ENCODE measurements at places on chromosomes 2 and 18.

- DNase-seq = no peak
Observed at GRCh38 chr18:78611869-78612268, 367.7 kb upstream of the SALL3 start.

DNA sequence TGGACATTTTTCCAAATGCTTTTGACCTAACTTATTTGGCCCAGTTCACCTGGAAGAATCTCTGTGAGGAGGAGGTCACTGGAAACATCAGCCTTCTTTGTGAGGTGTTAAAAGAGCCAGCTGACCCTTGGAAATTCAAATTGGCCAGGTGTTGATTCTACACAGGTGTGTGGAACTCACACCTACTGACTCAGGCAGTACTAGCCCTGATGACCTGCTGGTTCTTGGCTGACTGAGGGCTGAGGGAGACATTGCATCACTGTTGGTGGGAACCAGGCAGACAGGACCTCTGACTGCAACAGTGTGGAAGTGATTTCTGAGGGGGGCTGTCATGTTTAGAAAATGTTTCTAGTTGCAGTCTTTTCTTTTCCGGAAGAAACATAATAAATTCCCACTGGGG, 242.2 kb upstream of the LRRTM1 start:
- no peak for DNase-seq

- no peak for DNase-seq
Observed at GRCh38 chr2:141508806-141509595, 621.8 kb downstream of the LRP1B start.

GRCh38 chr2:141508086-141508752, 622.6 kb downstream of the LRP1B start:
- no peak for DNase-seq

DNA sequence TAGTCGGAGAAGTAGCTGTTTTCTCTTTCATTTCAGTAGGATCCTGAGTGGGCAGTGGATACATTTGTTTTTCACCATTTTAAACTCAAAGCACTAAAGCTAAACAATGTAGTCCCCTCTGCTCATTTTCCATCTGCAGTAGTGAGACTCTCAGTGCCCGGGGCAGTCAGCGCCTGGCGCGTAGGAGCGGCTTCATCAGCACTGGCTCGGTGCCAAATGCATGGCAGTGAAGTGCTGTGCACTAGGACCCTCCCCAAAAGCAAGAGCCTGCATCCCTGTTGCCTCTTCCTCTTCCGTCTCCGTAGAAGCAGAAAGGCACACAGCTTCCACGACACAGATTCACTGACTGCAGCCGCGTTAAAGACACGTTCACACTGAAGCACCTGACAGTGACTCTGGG, 19.0 kb upstream of the ESPNL start:
- DNase-seq = no peak

DNA sequence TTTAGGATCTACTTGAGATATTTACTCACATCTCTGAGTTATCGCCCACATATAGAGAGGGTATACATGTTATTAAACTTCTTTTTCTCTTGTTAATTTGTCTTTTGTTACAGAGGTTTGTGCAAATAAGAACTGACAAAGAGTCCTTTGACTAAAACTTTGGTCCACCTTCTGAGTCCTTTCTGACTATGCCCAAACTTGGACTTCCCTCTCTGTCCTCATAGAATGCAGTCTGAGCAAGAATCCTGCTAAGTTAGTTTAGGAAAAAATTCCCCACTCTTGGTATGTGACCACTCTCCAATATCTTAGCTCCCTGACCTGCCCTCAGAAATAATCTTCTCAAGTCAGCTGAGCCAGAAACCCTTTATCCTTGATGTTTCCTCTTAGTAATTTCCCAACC, 257.5 kb upstream of the REG3G start:
- DNase-seq = no peak

DNA sequence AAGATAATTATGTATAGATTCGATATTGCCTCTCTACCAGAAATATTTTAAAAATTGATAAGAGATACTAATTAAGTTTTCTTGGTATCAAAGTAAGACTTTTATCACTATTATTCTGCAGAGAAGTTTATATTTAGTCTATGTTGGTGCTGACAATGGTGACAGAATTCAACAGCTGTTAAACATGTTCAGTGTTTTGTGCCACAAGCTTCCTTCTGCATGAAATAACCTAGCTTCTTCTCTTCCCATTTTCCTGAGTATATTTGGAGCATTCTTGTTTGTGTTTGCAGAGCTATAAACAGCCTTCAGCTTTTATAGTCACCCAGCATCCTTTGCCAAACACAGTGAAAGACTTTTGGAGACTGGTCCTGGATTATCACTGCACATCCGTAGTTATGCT, 229.2 kb upstream of the RAB12 start:
- DNase-seq = no peak

GRCh38 chr2:234488913-234489451, 7.9 kb downstream of the ARL4C start:
- no peak for DNase-seq

GRCh38 chr2:10412380-10412779, 35.7 kb downstream of the ODC1 start:
- no peak for DNase-seq

DNA sequence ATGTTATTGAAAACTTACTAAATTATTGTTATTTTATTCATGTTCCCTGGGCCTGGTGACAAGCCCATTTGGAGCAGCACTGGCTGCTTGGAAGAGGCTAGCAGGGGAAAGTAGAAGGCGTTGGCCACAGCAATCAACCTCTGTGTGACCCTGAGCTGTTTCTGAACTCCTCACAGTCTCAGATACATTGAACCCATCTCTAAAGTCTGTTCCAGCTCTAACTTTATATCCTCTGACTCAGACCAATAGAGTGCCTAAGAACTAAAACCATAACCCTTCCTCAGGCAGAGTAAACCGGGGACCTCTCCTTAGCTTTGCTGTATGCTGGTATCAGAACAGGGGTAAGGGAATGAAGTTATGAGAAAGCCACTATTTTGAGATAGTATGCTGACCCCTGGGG, 96.4 kb upstream of the NOL4 start:
- DNase-seq = no peak

GRCh38 chr2:220601674-220602073, 970.4 kb downstream of the EPHA4 start:
- DNase-seq = no peak

DNA sequence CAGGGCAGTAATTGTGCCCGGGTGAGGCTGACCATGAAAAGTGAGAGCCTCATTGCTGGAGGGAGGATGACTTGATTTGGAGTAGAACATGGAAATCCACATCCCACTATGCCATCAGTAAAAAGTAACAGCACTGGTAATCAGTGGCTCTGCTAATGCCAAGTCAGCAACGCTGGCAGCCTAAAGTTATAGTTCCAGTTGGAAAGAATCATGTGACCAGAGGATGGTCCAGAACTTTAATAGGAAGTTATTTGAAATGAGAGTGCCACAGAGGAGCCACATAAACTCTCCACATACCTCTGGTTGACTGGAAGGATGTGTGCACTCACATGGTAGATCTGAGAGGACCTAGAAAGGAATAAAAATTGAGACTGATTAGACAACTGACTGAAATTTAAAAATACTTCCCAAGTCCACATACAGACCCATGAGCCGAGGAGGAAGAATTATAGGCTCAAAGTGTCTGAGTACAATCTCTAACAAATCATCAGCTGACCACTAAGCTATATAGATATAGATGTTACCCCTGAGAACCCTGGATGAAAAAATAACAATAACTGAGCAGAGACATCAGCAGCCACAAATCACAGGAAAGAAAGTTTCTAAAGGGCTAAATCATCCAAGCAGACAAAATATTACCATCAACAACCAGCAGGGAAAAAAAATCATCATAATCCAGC, 346.8 kb downstream of the STK39 start:
- no peak for DNase-seq

DNA sequence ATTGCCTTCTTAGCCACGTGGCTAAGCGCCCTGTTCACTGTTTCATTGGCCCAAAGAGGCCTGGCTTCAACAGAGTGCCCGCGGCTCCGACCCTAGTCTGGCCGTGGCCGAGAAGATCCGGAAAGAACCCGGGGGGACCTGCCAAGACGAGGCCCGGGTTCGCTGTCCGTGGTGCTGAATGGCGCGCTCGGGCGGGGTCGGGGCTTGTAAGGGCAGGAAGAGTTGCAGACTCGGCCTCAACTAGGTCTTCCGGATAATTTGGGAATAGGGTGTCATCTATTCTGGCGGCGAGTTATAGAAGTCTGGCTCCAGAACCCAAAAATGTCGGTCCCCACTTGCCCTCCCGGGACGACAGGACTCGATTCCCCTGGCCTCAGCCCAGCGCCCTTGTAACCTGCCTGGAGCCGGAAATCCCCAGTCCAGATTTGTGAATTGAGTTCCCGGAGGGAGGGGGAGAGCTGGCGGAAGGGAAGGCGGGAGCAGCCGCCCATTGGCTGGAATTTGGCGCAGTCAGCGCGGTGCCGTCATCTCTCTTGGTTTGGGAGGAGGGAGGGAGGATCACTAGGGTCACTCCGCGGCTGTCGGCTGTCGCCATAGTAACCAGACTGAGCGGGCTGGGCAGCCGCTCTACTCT, 3.5 kb downstream of the CDK5R2 start:
- DNase-seq = no peak

DNA sequence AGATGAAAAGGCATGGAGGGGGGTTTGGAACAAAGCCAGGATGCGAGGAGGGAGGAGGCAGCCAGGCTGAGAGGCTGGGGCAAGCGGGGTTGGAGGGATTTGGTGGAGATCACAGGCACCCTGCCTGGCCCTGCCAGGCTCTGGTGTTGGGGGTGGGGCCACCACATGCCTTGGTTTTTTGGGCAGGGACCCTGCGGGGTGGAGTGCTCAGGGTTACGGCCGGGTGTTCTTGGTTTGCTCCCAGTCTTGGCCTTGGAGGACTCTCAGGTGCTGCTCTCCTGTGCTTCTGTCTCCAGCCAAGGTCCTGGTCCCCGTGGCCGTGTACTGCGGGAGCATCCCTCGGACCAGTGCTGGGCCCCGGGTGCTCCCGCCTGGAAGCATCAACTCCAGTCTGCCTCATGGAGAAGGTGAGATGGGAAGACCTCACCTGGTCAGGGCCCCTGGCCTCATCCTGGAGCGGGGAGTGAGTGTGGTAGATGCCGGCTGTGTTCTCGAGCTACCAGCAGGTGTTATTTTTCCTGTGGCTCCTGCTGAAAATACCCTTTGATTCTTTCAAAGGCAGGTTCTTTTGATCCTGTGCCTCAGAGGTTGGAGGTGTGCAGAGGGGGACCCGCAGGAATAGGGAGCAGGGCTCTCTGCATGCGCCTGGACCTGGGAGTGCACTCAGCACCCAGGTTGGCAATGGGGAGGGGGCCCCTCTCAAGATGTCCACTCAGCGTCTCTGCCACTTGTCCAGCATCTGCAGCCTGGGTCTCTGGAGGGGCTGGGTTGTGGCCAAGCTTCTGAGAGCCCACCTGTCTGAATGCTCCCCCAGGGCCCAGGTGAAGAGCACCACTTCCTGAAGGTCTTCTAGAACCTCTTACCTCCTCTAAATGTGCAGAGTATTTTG, 17.0 kb downstream of the TOGARAM2 start:
- DNase-seq = no peak
